ENCODE measurements at places on chromosomes 5 and 9.

- no peak for DNase-seq
Measured at GRCh38 chr5:51652980-51653379, 269.7 kb downstream of the ISL1 start.

- no peak for DNase-seq
Measured at GRCh38 chr9:129218272-129218625, 40.2 kb upstream of the IER5L start.

- DNase-seq: no peak
Measured at GRCh38 chr5:32210151-32210550, 36.0 kb upstream of the GOLPH3 start.

DNA sequence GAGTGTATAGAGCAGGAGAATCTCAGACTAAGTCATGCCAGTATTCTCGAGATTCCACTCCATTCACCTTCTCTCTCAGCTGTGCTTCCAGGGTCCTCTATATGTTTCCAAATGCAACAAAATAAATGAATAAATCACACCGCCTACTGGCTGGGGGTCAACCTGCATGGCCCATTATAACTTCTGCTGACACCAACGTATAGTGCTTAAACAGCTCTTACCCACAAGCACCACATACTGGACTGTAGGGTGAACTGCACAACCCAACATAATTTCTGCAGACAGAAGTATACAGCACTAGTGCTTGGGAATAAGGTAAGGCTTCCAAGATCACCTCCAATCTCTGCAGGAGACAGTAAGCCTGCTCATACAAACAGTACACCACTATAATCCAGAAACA, 33.1 kb upstream of the HTR4 start:
- no peak for DNase-seq

- no peak for DNase-seq
Measured at GRCh38 chr5:133534566-133534965, 77.8 kb downstream of the FSTL4 start.

DNA sequence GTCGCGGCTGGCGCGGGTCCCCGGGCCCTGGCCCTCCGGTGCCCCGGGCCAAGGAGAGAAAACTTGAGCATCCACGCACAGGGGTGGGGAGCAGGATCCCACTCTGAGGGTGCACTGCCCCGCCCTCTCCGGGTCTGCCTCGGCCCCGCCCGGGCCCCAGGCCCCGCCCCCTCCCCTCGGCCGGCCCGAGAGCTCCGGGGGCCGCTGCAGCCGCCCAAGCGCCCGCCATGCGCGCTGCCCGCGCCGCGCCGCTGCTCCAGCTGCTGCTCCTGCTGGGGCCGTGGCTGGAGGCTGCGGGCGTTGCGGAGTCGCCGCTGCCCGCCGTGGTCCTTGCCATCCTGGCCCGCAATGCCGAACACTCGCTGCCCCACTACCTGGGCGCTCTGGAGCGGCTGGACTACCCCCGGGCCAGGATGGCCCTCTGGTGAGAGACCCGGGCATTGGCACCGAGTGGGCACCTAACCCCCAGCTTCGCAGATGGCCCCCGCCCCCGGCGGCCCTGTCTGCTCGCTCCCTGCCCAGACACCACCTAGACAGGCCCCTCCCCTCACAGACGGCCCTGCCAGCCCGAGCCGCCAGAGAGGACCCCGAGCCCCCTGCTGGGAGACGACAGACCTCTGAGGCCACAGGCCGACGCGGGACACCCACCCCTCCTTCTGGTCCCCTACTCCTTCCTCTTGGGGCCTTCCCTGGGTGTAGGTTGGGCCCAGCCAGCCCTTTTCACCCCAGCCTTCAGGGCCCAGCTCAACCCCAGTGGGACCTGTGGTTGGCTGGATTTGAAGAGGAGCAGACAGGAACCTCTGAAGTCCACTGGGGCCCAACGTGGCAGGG, at the start of gene CERCAM:
CERCAM (plus strand) TSS at position 207 of the 831 bp plus-strand sequence; CDS start at position 228, 21 bp downstream.
- peak; percentile 34 for DNase-seq

DNA sequence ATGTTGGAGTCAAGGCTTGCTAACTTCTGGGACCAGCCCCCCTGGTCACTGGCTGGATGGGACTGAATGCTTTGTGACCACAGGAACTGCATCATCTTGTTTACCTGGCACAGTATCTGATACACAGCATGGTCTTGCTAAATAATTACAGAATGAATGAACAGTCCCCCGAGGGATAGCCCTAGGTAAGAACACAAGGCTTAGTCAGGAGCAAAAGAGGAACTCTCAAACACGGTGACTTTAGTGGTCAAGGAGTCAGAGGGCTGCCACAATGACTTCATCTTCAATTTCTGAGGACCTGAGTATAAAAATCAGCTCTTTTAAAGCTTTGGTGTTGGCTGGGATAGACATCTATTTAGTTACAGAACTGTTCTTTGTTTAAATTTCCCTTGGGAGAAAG, 15.1 kb upstream of the CXCL14 start:
- no peak for DNase-seq

DNA sequence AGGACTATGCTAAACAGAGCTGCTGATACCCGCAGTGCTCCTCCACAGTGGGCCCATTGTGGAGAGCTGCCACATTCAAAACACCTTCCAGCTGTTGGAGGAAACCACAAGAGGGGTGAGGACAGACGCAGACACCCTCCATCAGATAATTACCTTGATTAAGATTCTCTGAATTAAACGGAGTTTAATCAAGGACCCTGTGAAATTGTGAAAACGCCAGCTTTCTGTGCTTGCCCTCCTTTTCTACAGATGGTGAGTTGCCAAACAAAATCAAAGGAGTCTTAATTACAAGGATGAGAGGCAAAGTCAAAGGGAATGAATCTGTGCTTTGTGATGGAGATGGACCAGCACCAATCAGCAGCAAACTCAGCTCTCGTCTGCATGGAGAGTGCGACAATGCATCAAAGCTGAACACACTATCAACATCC, 596.1 kb downstream of the ELAVL2 start:
- no peak for DNase-seq

GRCh38 chr5:126965061-126965475, 65.3 kb downstream of the MARCHF3 start:
- DNase-seq: no peak

GRCh38 chr5:176809544-176810080, 747 bp upstream of the UNC5A start:
- DNase-seq: no peak

DNA sequence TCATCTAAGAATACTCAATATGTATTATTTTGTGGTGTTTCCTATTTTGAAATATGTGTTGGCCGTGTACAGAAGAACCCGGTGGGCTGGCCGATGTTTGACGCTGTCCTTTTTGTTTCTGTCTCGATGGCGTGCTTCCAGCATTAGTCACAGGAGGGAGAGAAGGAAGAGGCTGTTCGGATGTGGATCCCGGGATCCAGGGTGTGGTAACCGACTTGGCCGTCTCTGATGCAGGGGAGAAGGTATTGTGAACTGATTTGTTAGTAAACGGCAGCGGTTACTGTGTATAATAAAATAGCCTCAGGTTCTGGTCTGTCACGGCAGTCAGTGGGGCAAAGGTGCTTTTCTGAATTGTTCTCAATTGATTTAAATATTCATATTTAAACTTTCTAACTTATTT, 275.0 kb downstream of the ARHGEF28 start:
- DNase-seq: no peak

GRCh38 chr9:95502248-95502647, 14.5 kb downstream of the PTCH1 start:
- no peak for DNase-seq

DNA sequence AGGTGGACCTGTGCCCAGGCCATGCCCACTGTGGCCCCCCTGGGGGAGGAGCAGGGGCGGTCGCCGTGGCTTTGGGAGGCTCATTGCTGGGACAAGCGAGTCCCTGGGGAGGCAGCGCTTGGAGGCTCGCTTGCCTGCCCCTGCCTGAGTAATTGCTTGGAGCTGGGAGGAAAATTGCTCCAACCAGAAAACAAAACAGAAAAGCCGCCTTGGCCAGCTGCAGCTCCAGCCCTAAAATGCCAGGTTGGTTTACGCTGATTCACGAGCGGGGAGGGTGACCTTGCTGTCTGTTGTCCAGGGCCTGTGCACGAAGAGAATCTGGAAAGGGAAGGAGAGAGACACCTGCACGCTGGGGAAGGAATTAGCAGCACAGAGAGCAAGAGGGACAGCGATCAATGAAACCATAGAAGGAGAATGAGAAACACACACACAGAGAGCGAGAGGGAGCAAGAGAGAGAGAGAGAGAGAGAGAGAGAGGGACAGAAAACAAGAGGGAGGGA, 25.3 kb downstream of the NTNG2 start:
- DNase-seq: no peak

- DNase-seq: no peak
Measured at GRCh38 chr9:124482431-124483031, 24.7 kb downstream of the NR5A1 start.

DNA sequence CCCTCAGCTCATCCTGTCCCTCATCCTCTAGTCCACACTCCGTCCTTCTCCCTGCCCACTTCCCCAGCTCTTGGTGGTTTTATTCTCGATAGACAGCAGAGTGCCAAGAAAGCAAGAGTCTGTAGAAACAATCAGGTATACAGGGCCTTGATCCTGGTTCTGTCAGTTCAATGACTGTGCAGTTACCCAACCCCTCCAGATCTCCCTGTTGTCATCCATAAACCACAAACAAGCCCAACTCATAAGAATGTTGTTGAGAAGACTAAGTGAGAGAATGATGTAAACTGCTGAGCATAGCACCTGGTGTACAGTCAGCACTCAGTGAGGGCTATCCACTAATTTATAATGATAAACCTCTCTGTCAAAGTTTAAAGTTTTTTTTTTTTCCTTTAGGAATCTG, 31.3 kb downstream of the ISL1 start:
- no peak for DNase-seq

- DNase-seq: no peak
Measured at GRCh38 chr5:178383301-178383918, 150.8 kb upstream of the PHYKPL start.

GRCh38 chr9:76876098-76876497, 29.8 kb downstream of the PRUNE2 start:
- no peak for DNase-seq

GRCh38 chr5:124355928-124356327, 390.5 kb downstream of the ZNF608 start:
- DNase-seq: no peak

GRCh38 chr5:153534102-153534501, 43.6 kb downstream of the GRIA1 start:
- DNase-seq: no peak

DNA sequence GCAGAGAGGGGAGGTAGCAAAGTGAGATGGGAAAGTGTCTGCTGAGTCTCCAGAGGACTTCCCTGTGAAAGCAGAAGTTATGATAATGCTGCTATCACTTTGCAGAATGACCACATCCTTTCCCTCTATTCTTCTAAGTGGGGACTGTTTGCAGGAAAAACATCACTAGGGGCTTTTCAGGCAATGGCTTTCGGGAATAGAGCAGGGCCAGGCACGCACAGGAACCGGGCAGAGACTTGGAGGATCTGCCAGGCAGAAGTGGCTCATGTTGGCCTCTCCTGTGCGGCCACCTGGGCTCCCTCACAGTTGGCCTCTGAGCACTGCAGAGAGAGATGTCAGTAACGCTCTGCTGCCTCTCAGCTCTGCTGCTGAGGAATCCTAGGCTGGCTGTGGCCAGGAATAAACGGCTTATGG, 214.7 kb downstream of the MAST4 start:
- DNase-seq: no peak

DNA sequence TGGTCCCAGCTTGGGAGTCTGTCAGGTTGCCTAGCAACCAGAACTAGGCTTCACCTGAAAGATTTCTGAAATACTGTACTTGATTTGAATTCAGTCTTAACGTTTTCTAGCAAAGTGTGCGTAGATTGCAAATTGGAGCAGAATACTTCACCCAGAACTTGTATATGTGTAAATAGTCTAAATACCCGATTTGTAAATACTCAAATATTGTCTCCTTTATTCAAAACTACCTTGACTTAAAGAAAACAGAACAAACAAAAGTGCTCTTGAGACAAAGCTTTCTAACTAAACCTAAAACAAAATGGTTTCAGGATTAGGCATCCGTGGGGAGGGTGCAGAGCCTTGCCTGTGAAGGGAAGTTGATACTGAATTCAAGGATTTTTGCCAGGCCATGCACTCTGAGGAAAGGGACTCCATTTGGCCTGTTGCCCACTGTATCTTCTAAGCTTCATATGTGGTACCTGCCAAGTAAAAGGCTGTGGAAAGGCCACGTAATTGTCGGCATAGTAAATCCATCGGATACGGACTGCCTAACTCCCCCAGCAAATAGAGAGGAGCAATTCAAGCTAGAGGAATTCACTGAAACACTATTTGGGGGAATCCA, 744 bp upstream of the HMGCS1 start:
- no peak for DNase-seq

DNA sequence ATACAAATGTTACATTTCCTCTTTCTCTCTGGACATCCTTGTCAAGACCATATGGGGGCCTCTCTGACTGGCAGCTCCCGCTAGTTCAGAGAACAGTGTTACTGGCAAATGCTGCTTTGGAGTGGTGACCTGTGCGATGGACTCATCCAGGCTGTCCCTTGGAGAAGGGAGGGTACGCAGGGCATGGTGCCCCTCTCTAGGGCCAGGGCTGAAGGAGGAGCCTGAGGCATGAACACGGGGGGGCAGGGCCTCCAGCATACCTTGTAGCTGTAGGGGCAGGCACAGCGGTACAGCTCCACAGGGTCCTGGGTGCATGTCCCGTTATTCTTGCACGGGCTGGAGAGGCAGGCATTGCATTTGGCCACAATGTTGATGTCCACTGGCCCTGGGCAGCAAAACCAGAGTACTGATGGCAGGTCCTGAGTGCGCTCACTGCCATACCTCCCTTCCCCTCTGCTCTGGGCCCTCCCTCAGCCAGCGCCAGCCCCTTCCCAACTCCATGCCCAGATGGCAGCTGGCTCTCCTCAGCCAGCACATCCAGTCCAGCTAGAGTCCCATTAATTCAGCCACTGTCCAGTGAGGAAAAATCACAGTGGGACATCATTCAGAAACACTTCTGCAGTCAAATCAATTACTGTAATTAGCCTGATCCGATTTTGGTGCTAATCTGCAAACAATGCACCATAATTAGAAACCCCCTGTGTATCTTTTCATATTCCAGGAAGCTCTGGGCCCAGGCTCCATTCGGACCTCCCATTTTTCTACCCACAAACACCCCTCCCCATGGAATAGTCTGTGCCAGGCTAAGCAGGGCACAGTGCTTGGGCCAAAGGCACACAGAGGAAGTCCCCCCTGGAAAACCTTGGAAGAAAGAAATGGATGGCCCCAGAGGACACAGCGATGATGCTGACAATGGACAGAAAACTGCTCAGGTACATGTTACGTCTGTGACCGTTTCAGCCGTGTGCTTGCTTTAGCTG, 128.8 kb upstream of the PANK3 start:
- no peak for DNase-seq
